Inflammatory macrophage treated with lipopolysaccharide for 4 hours (primary cell): ENCODE measurements at places on chromosomes 7 and 10.

GRCh38 chr7:121515229-121515628 is 119.1 kb upstream of the FAM3C start:
- DNase-seq: no peak

DNA sequence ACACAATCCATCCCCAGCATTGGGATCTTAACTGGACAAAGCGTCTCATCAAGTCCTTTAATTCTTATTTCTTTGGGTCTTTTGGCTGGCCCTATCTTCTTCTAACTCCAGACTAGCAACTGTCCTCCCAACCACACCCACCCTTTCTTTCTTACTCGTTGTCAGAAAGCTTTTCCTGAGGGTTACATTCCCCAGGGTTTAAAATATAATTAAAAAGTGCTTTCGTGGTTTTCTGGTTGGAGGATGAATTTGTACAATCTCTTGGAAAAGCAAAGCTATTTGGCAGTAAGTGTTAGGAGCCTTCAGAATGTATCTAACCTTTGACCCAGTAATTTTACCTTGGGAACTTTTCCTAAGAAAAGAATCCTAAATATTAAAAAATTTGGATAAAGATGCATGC is 10.4 kb upstream of the ITGB8 start:
- DNase-seq: no peak

GRCh38 chr10:11823122-11823988 is at the start of gene PROSER2:
TSS of gene PROSER2 (plus strand) at chr10:11823356. CDS start at chr10:11852078, 28,722 bp downstream.
- DNase-seq: peak; percentile 63

DNA sequence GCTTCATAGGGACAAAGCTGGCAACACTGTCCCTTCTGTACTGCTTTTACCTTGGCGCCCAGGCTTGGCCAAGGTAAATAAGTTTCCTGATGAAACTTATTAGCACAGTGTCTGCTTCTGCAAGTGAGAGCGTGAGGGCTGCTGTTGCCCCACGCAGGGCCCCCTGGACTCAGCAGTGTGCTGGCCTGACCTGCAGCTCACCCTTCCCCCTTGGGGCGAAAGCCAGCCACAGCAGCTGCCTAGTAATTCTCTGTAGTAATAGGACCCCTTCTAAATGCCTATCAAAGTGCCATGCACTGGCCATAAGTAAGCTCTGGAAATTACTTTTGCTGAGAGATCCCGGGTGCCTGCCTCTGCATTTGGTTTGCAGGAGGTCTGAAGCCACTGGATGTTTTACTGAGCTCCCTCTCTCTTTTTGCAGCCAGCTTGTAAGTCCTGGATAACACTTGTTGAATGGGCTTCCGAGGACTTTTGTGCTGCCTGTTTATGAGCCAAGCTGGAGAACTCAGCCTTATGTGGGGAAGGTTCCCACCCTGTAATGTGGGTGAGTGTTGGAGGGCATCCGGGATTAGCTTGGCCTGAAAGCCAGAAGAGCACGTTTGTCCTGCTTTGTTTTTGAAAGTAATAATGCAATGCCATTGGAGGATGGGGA is 293.9 kb downstream of the C7orf25 start:
- DNase-seq: no peak

DNA sequence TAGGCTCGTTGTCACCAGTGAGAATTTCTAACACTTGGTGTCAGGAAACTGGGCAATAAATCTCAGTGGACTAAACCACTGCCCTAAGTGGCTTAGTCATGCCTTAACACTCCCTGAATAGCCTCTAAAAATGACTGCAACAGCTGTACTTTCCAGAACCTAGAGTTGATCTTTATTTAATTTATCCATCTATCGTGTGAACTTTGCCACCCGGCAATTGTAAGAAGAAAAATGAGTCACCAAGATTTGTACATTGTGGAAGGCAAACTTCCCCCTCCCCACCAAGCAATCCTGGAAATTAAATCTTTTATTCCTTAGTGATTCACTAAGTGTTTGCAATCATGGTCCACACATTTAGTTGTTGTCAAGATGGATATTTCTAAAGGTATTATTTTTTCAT is 47.1 kb downstream of the NXPH1 start:
- peak; percentile 0 for DNase-seq

DNA sequence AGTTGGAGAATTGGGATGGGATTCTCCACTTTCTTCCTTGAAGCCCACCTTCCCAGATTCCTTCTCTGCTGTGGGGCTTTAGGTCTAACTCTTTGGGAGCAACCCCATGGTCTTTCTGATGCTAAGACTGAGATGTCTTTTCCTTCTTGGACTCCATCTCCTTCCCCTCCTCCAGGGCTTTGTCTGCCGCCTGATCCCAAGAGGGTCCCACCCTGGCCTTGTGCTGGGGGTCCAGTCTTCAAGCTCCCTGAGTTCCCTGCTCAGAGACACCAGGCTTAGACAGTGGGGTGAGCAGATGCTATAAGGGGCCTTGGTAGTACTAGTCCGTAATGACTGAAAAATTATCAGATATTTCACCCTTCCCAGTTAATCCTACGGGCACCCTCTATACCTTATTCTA is 150.5 kb downstream of the PTPN20 start:
- no peak for DNase-seq

DNA sequence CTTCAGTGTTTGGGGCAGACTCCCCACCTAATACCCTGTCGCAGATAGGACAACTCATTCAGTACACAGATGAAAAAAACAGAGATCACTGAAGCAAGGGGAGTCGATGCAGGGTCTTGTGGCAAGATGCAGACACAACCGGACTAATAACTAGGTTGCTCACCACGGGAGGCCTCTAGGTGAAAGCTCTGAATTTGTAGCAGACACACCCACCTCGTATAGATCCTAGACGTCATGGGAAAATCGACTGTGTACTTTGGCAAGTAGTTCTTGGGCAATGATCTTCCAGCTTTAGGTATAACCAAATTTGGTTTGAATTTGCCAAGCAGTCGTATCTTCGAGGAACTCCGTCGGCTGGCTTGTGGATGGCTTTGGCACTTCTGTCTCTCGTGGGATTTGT is 88.1 kb downstream of the TCF7L2 start:
- no peak for DNase-seq

GRCh38 chr7:106018566-106019469 is 55.8 kb downstream of the CDHR3 start:
- no peak for DNase-seq

GRCh38 chr10:21445163-21445562 is 80.3 kb downstream of the SKIDA1 start:
- DNase-seq: no peak

- DNase-seq: no peak
Observed at GRCh38 chr7:28228396-28228795, 47.8 kb upstream of the JAZF1 start.

DNA sequence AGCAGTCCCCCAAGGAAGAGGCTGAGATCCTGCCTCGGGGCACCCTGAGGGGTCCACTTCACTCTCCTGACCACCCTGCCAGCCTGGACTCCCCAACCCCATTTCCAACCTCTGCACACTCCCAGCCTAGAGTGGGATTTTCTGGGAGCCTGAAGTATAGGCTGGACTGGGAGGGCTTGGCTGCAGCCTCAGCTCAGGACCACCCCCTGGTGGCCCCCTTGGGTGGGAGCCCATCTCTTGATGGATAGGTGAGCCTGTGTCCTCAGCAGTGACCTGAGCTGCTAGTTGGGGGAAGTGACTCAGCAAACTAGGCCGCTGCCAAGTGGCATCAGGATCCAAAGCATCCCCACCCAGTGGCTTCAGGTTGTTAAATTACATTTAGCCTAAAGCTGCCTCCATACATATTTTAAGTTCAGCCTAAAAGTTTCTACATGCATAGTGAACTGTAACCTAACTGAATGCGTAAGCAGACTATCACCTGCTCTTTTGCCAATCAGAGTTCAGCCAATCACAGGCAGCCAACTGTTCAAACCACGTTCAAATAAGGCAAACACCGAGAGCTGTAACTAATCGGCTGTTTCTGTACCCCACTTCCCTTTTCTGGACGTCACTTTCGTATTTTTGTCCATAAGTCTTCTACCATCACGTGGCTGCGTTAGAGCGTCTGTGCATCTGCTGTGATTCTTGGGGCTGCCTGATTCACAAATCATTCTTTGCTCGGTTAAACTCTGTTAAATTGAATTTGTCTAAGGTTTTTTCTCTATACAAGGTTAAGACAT is 144.0 kb downstream of the PLPP4 start:
- DNase-seq: peak; percentile 30

DNA sequence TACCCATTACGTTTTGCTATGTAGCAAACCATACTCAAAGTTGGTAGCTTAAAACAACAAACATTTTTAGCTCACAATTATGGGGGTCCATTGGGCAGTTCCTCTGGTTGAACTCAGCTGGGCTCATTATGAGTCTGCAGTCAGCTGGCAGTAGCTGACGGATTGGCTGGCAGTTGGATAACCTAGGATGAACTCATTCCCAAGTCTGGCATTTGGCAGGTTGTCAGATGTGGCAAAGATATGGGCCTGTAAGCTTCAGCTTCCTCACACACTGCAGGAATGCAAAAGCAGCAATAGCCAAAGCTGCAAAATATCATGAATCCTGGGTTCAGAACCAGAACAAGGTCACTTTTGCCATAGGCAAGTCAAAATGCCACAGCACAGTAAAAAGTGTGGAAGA is 412.2 kb upstream of the SORCS1 start:
- DNase-seq: no peak

- no peak for DNase-seq
Observed at GRCh38 chr7:149321978-149322541, 60.1 kb downstream of the ZNF783 start.
